NCI-H2171 treated with DMSO at 0.1 percent for 48 hours (cell line): ENCODE measurements at places on chromosomes 4 and X.

- DNase-seq: no peak
Observed at GRCh38 chr4:81884986-81885385, 413.3 kb upstream of the RASGEF1B start.

GRCh38 chr4:186030399-186030775 is 38.6 kb upstream of the TLR3 start:
- no peak for DNase-seq

- DNase-seq: no peak
Observed at GRCh38 chrX:10047133-10047532, 80.0 kb downstream of the CLDN34 start.

DNA sequence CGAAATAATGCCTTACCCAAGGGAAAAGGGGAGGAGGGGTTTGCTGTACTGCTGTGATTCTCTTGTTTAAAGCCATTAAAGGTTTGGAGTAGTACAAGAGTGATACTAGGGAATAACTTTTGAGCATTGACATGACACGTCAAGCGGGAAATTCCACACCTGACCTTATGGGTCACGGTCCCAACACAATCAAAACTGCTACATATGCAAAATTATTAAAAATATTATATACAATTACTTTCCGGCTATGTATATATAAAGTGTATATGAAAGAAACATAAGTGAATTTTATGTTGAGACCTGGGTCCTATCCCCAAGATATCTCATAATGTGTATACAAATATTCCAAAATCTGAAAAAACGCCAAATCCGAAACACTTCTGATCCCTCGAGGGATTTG is 21.0 kb downstream of the FNIP2 start:
- DNase-seq: no peak

- DNase-seq: peak; percentile 1
Observed at GRCh38 chrX:140050906-140051305, 85.6 kb upstream of the CXorf66 start.

DNA sequence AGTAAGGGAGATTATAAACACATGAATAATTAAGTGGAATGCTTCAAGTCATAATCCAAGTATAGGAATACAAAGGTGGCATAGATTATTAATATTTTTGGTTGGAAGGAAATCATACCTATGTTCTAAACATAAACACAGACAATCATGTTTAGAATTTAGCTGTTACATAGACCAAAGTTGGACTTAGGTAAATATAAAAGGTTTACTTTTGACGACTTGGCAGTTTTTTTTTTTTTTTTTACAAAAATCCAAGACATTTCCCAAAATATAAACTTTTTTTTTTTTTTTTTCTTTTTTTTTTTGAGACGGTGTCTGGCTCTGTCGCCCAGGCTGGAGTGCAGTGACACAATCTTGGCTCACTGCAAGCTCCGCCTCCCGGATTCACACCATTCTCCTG is 3.5 kb upstream of the N4BP2 start:
- DNase-seq: no peak

- DNase-seq: no peak
Observed at GRCh38 chrX:118751950-118752783, 24.8 kb downstream of the IL13RA1 start.

GRCh38 chr4:39205476-39205875 is 23.1 kb downstream of the WDR19 start:
- DNase-seq: no peak

- no peak for DNase-seq
Observed at GRCh38 chr4:78069859-78070258, 12.7 kb downstream of the FRAS1 start.

DNA sequence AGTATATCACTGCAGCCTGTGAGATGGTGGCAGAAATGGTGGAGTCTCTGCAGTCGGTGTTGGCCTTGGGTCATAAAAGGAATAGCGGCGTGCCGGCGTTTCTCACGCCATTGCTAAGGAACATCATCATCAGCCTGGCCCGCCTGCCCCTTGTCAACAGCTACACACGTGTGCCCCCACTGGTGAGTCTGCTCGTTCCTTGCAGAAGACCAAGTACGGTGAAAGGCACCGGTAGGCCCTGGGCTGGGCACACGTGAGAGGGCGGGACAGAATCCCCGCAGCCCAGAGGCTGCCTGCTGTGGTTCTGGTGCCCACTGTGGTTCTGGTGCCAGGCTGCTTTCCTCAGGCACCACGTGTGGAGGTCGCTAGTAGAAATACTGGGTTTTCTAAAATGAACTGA is 31.2 kb upstream of the MSANTD1 start:
- DNase-seq: no peak

- DNase-seq: no peak
Observed at GRCh38 chr4:26028793-26029567, 115.0 kb downstream of the SMIM20 start.

- no peak for DNase-seq
Observed at GRCh38 chrX:10795721-10796120, 175.3 kb upstream of the MID1 start.

- DNase-seq: no peak
Observed at GRCh38 chr4:70515367-70516250, 2.8 kb upstream of the AMTN start.

- DNase-seq: no peak
Observed at GRCh38 chr4:149794352-149794751, 21.3 kb downstream of the IQCM start.

GRCh38 chr4:107896158-107896645 is 35.1 kb upstream of the CYP2U1 start:
- no peak for DNase-seq

DNA sequence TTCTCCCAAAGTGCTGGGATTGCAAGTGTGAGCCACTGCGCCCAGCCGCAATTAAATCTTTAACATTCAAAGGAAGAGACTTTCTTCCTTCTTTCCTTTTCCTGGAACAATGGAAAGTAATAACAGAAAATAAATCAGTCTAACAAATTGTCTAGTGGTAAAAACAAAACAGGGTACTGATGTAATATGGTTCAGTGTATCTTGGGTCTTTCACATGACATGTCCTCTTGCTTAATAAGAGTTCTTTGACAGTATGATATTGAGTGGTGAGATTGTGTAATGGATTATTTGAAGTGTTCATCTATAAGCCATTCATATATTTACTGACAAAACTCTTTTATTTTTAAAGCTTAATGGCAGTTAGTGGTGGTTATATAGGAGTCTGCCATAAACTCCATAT is 256.6 kb downstream of the SPRY1 start:
- DNase-seq: no peak

DNA sequence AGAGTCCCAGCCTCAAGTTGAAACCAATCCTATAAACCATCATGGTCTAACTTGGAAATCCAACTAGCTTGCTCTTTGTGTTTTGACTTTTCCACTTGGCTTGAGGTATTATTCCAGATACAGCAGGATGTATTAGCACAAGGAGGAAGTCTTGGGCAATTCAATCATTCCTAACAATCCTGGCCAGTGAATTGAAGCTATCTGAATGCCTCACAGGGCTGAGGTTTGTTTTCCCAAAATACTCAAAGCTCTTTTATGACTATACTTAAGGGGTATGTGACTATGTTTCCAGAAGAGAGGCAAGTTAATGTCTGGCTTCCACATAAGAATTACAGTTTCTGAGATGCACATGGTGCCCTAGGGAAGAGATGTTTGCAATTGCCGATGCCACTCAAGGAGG is 66.8 kb upstream of the SH3RF1 start:
- no peak for DNase-seq

GRCh38 chr4:179001918-179002317 is 1559.7 kb upstream of the AGA start:
- no peak for DNase-seq

DNA sequence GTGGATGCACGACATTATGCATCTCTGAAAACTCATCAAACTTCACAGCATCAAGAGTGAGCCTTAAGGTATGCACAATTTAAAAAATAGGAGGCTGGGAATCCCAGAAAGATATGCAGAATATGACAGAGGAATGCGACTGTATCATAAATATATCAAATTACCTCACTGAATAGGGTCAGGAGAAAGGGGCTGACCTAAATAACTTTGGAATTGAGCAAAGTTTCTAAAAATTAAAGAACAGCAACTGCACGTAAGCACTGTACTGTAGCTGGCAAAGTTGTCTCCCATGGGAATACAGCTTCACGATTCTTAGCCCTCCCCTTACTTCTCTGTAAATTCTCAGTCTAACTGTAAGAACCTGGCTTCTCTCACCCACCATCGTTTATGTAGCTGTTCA is 397.4 kb upstream of the ZFP42 start:
- no peak for DNase-seq
